Stomach (tissue), 19 donors: ENCODE measurements at places on chromosomes 6 and 20. TPM values are rescaled to one million over a fixed set of nuclear protein-coding genes. Genes with fewer than 3 reads are reported as not detected.
A peak's percentile ranks its signal among the peaks of the same experiment; 100 is the strongest.

Gene KIAA1755
- total RNA-seq, result 1.7 TPM

Gene SRMS
- 3.5 TPM for total RNA-seq

DNA sequence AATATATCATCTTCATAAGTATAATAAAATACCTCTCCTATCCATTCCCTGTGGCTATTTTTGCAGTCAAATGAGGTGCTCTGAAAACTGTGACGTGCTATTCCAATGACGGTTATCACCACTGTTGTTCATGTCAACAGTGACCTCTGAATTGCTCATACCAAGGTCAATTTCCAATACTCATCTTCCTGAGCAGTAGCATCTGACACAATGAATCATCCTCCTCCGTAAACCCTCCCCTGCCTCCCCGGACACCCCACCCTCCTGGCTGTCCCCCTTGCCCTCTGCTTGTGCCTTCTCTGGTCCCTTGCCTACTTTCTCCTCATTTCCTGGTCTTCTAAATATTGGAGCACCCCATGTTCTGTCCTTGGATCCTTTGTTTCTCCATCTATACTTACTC, 77.7 kb upstream of the SLC22A23 start:
- no peak for DNase-seq

DNA sequence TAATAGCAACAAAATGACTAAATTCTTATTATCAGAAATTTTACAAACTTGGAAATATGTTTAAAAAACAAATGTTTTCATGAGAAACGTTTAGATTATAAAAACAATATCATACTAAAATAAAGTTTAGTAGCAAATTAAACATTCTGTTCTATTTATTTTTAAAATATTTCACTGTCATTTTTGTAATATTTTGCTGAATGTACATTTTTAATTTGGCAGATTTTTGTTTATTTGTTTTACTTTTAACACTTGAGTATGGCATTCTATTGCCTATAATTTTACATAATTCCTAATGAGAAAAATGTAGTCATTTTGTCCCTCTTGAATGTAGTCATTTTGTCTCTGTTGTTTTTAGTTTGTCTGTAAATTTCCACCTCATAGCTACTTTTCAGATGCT, 1400.2 kb downstream of the GRIK2 start:
- DNase-seq, result no peak

GRCh38 chr6:163716690-163717089, 302.2 kb downstream of the QKI start:
- no peak for DNase-seq

DNA sequence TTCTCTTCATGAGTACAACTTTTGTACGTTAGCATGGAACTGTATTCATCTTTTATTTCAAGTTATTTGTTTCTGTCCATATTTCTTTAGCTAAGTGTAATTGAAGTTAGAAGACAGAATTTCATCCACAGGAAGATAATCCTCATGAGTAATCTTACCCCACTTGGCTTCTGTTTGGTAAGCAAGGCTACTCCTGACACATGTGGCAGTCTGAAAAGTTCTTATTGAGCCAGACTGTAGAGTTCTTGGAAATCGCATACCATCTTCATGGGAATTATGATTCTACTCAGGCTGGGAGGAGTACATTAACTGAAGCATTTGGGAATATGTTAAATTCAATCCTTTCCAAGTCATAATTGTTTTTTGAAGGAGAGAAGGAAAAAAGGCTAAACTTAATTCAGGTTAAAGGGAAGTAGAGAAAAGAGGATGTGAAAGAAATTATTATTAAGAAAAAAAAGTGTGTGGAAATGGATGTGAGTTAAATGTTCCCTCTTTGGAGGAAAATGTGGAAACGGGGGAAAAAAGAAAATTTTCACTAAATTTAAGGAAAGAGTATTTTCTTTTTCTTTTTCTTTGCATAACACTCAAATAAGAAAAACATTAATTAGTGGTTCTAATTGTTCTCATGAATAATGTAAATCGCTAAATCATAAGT, 41.5 kb upstream of the TENT5A start:
- no peak for DNase-seq

- DNase-seq, result peak; percentile 85
These were observed 145.7 kb downstream of the BTBD9 start for GRCh38 chr6:38493931-38494547.

DNA sequence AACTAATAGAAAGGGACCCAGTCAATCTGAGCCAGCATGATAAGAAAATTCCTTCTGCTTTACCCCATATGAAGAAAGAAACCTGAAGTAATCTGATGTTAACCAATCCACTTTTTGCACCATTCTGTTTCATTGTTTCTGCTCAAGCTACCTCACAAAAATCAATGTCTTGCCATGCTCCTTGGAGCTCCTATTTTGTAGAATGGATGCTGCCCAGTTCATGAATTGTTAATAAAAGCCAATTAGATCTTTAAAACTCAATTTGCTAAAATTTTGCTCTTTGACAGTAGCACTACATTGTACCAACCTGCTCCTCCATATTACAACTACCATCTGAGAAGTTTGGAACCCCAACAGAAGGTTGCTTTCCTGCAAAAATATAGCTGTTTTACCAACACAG, 116.2 kb upstream of the GPR6 start:
- no peak for DNase-seq

DNA sequence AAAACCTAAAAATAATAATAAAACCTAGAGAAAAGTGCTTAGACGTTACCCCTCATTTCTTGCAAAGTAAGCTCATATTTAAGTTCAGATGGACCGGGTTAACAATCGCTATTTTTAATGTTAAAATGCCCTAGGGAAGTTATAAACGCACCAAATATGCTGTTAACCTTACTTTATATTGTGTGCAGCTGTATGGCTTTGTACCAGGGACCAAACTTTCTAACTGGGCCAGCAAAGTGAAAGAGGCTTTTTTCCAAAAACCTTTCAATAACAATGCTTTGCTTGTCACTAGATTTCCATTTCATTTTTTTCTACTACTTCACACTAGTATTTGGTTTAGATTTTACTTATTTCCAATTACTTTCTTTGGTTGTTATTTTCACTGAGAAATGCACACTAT, 248.5 kb downstream of the FOXC1 start:
- DNase-seq, result no peak

DNA sequence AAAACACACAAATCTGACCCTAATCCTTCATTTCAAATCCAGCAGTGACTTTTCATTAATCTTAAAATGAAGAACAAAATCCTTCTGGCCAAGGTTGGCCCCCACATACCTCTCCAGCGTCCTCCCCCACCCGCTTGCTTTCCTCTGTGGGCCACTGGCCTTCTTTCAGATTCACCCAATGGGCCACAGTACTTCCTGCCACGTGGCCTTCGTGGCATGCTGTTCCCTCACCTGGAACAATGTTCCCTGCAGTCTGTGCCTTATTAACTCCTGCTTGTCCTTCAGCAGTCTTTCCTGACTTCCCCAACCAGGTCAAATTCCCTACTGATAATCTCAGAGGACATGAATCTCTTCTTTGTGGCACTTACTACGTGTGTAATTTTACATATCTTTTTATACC, 5.3 kb upstream of the GTF2H4 start:
- no peak for DNase-seq

- DNase-seq, result no peak
These were observed 729.1 kb upstream of the HS3ST5 start for GRCh38 chr6:115071962-115072361.
